Neural progenitor cell (in vitro differentiated cells): ENCODE measurements at places on chromosomes 6 and 20. TPM values are rescaled to one million over a fixed set of nuclear protein-coding genes. Genes with fewer than 3 reads are reported as not detected.

Gene PDE10A
- total RNA-seq: 11.9 and 17.3 TPM in 2 replicates

DNA sequence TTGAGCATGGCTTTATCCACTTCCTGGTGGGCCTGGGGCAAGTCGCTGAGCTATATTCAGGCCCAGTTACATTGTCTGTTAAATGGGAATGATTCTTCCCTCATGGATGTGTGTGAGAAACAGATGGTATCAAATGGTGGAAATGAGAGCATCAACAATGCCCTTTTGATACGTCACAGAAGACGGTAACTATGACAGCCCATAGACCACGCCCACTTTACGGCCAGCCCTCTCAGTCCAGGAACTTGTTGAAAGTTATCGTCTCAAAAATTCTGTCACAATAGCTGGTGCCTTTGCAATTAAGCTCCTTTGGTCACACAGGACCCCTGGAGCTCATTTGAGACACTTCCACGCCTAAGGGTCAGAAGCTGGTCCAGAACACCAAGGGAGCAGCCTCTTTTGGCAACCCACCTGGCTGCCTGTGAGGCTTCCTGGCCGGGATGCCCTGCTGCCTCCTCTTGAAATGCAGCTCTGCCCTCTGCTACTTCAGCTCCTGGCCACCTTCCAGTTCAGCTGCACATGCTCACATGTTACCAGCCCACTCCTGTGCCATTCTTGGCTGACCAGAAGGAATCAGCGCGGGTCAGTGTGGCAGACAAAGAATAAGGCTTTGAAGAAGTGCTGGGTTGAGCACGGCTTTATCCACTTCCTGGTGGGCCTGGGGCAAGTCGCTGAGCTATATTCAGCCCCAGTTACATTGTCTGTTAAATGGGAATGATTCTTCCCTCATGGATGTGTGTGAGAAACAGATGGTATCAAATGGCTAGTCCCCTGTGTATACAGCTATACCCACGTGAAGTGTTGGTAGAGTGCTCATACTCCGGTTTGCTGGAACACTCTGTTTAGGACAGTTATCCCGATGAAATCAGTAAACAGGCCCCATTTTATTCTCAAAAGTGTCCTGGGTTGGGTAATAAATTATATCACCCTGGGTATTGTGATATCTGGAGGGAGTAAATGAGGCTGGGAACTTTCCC, 199.2 kb upstream of the SUPT3H start:
- no peak for DNase-seq

DNA sequence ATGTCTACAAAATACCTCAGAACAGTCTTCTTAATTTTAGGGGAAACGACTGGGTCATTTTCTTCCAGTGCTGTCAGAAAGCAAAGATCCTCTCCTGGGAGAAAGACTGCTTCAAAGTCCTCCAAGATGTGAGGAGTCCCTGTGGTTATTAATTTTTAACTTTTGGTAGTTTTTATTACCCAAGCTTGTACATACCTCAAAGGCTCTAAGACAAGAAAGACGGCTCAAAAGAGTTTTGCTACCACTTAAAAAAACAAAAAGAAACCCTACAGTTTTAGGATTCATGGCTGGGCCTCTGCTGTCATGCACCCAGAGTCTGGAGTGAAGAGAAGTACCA, 56.1 kb upstream of the APCDD1L start:
- no peak for DNase-seq

Gene SF3B5
- total RNA-seq: 99.0 and 133 TPM in 2 replicates

Gene SAMD10
- 0.19 and 4.9 TPM in 2 replicates for total RNA-seq

GRCh38 chr6:48136856-48137255, 25.9 kb upstream of the PTCHD4 start:
- DNase-seq: no peak

Gene C6orf15
- total RNA-seq: not detected in 2 replicates

Gene FLRT3
- 24.0 and 41.8 TPM in 2 replicates for total RNA-seq

Gene ACTL10
- total RNA-seq: 0.19 TPM in 1 of 2 replicates, not detected in the other

GRCh38 chr6:155187994-155188706, 75.7 kb upstream of the CLDN20 start:
- no peak for DNase-seq

- no peak for DNase-seq
These were observed 26.9 kb downstream of the CFAP61 start for GRCh38 chr20:20079102-20079784.

Gene TREM1
- not detected in 2 replicates for total RNA-seq

DNA sequence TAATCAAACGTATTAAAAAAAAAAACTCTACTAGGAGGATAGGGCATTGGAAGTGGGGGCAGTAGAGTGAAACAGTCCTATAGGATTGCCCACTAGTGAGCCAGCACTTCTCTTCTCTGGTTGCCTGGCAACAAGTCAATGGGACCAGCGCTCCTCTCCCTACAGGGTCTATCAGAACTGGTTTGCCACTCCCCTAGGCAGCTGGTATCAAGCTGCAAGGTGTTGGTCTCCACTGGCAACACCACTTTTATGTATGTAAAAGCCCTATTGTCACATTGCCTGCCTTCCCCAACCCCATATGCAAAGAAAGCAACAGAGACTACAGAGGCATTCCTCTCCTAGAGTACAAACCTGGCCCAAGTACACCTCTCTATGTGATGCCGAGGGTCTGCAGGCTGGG, 166.9 kb upstream of the MCHR2 start:
- DNase-seq: peak; percentile 54

DNA sequence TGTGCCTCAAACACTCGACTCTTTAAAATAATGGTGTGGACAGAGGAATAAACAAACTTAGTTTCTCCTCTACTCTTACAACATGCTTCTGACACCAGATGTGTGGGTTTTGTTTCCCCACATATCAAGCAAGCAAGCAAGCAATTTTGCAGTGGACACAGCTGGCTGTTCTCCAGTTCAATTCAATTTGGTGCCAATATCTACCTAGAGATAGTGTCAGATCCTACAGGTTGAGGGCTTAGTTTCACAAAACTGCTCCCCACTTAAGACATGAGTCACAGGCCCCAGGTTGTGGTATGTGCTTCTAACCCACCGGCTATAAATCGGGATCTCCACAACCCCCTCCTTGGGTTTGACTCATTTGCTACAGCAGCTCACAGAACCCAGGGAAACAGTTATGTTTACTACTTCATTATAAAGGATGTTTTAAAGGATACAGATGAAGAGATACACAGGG, 131.4 kb upstream of the TRAF3IP2 start:
- no peak for DNase-seq

- no peak for DNase-seq
These were observed 143.8 kb downstream of the FNDC1 start for GRCh38 chr6:159313018-159313417.

DNA sequence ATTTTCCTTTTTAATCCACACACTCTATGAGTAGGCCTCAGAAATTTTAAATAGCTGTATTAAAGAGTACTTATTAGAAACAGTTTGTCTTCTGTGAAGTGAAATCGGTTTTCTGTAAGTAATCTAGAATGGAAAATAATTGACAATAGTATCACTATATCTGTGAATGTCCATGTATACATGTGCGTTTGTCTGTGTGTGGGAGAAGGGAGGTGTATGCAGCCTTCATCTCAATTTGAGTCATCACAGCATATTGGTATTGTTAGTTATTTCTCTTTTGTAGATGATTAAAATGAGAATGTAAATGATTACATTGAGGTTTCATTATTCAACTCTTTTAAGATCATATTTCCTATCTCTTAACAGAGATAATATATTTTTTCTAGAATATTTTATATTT, 206.0 kb downstream of the EYS start:
- DNase-seq: no peak

- DNase-seq: peak; percentile 87
These were observed 3.4 kb upstream of the NSFL1C start for GRCh38 chr20:1469925-1470571.

Gene WFDC9
- not detected in 2 replicates for total RNA-seq

DNA sequence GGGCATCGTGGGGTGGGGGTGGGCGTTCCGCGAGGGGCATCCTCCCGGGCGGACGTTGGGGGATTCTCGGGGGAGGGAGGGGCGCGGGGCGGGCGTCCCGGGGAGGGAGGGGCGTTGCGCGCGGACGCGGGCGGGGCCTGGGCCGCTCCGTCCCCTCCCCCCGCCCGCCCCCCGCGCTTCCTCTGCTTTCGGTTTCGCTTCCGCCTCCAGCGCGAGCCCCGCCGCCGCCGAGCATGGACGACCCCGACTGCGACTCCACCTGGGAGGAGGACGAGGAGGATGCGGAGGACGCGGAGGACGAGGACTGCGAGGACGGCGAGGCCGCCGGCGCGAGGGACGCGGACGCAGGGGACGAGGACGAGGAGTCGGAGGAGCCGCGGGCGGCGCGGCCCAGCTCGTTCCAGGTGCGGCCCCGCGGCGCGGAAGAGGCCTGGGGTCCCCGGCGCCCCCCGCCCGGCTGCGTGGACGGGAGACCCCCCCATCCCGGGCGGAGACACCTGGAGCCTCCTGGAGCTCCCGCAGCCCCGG, at the start of gene OGFR:
TSS of gene OGFR (plus strand) at position 209 of the 528 bp plus-strand sequence. CDS start at position 234, 25 bp downstream.
- peak; percentile 74 for DNase-seq

DNA sequence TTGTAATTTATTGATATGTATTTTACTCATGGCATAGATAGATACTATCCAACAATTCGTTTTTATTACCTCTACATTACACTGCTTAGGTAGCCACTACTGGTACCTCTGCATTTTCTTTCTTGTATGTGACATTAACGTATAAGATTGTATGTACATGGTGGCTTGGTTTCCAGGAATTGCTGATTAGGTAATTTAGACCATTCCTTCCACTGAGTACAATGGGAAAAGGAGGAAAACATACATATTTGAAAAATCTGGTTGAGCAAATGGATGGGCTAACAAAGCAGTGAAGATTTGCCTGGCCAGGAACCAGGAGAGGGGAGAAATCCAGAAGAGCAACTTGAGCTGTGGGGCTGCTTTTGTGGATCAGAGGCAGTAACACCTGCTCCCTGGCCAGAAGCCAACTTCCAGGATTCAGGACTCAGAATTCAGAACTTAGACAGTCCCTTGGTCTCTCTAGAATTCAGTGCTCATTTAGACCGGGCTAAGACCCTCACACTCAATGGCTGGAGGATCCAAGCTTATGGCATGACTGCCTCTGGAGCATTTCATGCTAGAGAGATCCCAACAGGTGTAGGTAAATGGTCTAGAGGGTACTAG, 17.9 kb upstream of the MICB start:
- DNase-seq: no peak

DNA sequence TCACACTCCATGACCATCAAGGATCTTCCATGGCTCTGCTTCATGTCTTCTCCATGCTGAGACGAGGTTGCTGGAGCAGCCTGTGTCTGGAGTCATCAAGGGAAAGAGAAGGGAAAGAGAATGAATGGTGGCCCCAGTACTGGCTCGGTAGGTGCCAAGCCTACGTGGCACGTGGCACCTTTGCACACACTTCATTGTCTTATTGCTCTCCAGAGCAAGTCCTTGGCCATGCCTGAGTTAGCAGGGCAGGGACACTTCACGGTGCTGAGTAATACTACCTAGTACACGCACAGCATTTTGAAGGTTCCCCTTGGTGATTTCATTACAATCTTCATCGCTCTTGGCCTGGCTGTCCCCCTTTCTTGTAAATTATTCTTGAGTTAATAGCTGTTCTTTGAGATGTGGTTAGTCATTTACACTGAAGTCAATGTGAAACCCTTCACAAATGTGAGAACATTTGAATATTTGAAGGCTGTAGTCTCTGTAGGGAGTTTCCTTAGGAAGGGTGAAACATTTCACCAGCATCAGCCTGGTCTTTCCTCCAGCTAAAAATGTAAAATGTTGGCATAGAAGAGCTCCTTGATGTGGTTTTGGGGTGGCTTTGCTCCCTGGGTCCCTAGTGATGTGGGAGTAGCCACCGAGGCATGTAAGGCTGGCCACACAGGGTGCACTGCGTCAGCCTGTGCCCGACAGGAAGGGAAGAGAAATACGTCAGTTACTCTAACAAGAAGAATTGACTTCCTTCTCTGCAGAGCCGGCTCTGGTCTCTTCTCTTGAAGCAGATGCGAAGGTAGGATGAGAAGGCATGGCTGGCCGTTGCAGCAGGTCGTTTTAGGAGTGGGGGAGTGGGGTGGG, at the start of gene SYTL3:
TSS of gene SYTL3 (plus strand) at position 766 of the 855 bp plus-strand sequence. CDS start 13,215 bp downstream, outside the sequence.
- no peak for DNase-seq

- DNase-seq: no peak
These were observed 202.1 kb upstream of the HEY2 start for GRCh38 chr6:125547381-125547780.

Gene CST5
- not detected in 2 replicates for total RNA-seq

DNA sequence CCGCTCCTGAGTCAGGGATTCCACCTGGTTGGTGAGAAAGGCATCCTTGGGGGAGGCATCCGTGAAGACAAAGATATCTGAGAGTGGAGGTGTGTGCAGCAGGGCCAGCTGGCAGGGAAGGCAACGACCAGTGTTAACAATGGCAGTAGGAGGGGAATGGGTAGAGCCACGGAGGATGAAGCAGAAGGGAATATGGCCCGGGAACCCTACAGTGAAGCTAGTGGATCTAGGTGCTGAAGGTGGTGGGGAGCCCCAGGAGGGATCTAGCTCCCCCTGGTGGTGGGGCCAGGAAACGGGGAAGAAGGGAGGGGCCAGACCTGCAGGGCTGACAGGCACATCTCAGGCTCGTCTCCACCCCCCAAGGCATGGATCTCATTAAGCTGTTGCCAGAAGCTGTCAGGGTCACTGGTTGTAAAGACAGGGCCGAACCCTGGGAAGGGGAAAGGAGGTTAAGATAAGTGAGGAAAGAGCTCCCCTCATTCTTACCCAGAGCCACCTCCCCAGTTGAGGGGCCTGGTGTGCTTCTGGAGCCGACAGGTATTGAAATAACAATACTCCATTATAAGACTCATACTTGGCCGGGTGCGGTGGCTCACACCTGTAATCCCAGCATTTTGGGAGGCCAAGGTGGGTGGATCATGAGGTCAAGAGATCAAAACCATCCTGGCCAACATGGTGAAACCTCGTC, 7.3 kb downstream of the VWA7 start:
- peak; percentile 55 for DNase-seq

DNA sequence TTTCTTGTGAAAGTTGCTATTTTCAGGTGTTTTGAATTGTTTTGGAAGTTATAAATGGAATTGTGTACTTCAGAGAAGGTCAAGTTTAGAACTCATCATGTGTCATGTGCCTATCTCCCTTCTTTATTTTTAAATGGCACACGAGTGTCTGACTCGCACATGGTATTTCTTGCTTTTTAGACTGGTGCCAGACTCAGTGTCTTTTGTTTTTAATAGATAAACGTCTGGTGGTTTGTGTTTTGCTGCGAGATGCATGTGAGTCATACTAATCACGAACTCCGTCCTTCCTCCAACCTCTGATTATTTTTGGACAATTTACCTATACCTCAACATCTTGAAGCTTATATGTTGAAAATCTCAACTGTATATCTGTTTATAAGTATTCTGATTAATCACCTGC, 292.1 kb downstream of the CDKAL1 start:
- DNase-seq: no peak

- DNase-seq: no peak
These were observed 192.2 kb downstream of the TBC1D32 start for GRCh38 chr6:121142093-121142492.
